ENCODE measurements at places on chromosomes 5 and 9.

DNA sequence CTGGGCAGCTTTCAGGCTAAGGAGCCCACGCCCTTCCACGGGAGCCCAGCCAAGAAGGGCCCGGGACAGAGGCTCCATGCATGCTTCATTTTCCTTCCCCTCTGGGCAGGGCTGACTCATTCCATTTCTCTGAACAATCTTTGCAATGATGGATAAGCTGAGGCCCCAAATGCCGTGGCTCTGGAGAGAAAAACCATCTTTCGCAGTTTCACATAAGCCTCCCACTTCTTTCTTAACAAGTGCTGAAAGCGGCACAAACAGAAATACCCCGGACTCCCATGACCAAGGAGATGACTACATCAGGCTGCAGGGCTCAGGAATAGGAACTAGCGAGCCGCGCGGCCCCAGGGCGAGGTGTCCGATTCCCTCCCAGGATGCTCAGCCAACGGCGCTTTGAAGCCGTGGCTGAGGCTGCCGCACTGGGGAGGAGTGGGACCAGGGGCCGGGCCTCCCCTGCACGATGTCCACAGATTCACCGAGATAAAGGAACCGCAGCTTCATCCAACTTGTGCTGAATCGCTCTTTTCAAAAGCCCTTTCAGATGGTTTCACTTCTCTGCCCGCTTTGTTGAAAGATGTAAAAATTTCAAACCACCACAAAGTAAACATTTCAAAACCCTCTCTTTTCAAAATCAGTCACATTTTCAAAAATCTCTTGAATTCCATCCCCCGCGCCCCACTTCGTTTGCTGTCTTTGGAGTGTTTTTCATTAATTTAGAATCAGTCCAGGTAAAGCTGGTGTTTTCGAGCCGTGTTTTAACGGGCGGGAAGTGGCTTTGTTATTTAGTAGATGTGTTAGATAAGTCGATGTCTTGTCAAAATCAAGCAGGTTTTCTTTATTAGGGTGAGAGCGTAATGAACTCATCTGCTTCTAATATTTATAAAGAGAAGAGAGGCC is 96.5 kb upstream of the LMX1B start:
- peak; percentile 80 for DNase-seq

- DNase-seq = no peak
Observed at GRCh38 chr5:141941307-141941706, 16.7 kb downstream of the PCDH12 start.

GRCh38 chr5:37316027-37316426 is 54.9 kb downstream of the NUP155 start:
- no peak for DNase-seq

DNA sequence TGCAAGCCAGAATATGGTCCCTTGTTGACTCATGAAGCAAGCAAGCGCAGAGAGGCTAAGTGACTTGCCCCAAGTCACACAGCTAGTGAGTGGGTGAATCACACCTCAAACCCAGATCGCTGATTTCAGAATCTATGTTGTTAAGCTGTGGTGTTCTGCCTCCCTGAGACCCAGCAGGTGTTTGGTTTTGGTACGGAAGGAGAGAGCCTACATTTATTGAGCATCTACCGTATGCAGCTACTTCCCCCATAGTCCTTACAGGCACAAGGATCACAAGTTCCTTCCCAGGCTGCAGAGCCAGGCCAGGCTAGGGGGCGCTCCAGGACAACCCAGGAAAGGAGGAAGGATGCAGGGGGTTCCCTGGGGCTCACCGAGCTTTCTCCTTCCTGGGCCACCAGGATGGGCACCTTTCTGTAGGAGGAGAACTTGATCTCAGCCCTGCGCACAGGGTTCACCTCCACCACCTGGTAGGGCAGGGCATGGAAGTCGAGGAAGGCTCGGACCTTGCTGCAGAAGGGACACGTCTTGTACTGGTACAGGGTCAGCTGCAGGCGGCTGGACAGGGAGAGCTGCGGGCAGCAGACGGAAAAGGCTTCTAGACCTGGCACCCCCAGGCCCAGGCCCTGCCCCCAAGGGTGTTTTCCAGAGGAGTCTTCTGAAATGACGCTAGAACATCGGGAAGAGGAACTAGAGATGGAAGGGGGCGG is 2.5 kb downstream of the PTGES2 start:
- DNase-seq = no peak

DNA sequence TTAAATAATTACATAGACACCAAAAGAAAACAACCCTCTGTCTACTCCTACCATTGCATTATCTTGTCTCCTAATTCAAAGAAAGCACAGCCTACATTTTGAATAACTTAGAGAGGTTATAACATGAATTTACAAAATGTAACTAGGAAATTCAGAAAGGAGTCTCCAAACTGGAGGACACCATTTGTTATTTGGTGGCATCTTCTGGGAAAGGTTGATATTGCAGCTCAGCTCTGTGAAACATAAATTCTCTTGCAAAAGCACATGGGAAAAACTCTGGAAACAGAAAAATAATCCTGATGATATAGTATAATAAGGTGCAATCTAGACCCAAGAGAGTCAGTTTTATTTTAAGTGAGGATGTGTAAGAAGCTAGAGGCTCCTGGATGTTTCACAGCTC is 215.3 kb downstream of the MLLT3 start:
- DNase-seq = no peak

DNA sequence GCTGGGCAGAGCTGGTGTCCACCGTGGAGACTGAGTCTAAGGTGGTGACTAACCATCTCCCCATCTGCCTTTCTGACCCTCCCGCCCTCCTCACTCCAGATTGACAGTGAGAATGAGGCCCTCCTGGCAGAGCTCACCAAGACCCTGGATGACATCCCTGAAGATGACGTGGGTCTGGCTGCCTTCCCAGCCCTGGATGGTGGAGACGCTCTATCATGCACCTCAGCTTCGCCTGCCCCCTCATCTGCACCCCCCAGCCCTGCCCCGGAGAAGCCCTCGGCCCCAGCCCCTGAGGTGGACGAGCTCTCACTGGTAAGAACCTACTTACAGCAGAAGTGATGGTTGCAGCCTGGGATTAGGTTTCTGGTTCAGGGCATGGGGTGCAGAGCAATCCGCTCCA is 96.5 kb downstream of the PPARGC1B start:
- DNase-seq = no peak

GRCh38 chr5:94544031-94544650 is 74.3 kb downstream of the KIAA0825 start:
- DNase-seq = no peak

DNA sequence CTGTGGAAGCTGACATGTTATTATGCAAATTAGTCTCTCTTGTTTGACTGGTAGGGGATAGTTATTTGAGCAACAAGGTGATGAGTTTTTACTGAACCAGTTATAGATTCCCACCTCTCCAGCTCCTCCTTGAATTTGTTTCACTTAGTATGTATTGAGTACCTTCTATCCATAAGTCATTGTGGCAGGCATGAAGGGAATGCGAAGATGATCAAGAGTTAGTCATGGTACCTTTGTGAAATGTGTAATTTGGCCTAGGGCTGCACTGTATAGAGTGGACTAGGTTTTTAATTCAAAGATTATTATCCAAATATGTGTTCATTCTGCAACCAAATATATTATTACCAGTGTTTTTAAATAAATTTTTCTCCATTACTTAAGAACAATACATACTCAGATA is 110.1 kb downstream of the HACD4 start:
- DNase-seq = no peak

GRCh38 chr9:91208419-91208745 is 153.3 kb downstream of the AUH start:
- no peak for DNase-seq

- DNase-seq = no peak
Observed at GRCh38 chr9:76987594-76988200, 31.8 kb upstream of the FOXB2 start.

- DNase-seq = no peak
Observed at GRCh38 chr5:3854188-3854821, 258.7 kb downstream of the IRX1 start.
